Stimulated activated CD4-positive, alpha-beta T cell treated with anti-CD3 and anti-CD28 coated beads, Interleukin-2, amount 100 ng/mL, for 4 hours (primary cell): ENCODE measurements at places on chromosomes 1 and 21.

DNA sequence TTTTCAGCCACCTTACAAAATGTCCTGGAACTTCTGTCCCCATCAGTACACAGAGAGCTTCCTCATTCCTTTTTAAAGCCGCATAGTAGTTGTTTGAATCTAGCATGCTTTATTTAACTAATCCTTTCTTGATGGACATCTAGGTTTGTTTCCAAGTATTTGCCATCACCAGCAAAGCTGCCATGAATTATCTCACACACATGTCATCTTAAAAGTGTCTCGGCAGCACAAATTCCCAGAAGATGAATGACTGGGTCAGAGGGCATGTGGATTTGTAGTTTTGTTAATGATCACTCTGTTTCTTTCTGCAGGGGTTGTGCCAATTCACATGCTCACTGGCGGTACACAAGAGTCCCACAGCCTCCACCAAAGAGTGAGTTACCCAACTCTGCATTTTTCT lies 68.3 kb downstream of the CLIC6 start:
- no peak for DNase-seq

DNA sequence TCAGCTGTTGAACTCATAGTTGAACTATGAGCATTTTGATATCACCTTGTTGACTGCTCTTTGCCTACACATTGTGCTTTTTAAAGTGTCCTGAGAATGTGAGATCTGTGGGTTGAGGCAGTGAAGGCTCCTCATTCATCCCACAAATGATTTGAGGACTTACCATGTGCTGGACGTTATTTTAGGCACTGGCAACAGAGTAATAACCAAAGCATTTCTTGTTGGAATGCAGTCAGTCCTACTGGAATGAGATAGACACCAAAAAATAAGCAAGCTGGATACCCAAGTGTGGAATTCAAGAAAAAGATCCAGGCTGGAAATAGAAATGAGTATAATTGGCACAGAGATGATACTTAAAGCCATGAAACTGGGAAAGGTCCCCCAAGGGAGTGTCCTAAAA lies 73.4 kb downstream of the ZP4 start:
- no peak for DNase-seq

DNA sequence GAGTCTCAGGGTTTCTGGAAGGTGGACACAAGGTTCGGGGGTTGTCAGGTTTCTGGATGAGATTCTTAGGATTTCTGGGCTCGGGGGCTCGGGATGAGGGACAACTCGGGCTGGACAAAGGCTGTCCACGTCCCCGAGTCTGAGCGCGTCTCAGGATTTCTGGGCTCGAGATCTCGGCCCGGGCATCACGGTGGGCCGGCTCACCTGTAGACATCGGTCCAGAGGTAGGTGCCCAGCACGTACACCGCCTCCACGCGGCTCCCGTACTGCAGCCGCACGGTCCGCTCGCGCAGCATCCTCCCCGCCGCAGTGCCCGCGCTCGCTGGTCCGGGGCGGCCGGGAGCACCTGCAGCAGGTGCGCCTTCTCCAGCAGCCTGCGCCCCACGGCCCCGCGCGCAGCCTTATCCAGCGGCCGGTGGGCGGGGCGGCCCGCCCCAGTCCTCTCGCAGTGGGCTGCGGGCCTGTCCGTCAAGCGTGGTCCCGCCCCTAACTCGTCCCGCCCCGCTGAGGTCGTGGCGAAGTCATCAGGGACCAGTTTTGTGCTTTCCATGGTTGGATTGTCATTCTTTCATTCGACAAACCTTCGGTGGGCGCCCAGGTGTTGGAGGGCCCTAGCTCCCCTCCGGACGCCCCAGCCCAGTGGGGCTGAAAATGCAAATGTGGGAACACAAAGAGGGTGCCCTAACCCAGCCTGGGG lies at the start of gene PADI2:
PADI2 (minus strand) TSS at position 376 of the 697 bp plus-strand sequence; CDS start at position 296, 80 bp downstream.
- peak; percentile 39 for DNase-seq

- no peak for DNase-seq
These were observed 53.6 kb upstream of the SSBP3 start for GRCh38 chr1:54459726-54460191.

DNA sequence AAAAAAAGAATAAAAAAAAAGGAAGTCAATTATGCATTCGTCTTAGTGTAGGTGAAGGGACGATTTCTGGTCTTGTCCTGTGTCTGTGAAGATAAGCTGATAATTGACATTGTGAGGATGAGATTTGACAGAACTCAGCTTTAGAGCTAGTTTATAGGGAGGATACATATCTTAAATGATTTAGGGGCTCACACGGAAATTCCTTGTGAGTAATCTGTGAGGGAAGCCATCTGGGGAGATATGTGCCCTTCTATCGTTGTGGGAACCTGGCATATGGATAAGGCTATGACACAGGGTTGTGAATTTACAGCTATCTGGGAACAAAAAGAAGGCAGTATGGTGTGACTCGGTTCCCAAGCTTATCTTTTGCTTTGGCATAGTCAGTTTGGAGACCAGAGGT lies 71.1 kb downstream of the RABGAP1L start:
- DNase-seq, result no peak
